ENCODE measurements at places on chromosomes 5 and 9.

DNA sequence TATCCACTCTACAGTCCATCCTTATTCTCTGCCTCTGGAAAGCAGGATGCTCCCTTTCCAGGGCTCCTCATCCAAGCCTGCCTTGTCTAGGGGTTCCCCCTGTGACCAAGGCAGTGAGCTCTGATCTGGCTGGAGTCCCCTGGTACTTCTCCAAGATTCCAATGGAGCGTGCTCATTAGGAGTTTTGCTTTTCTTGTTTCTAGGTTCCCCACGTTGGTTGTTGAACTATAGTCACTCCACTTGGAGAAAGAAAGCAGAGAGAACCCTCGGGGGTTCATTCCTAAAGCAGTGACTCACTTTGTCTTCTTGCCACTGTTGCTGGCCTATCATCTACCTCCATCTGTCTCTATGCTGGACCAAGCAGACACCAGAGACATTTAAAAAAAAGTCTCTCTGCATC, 192.6 kb downstream of the TLE4 start:
- no peak for DNase-seq

DNA sequence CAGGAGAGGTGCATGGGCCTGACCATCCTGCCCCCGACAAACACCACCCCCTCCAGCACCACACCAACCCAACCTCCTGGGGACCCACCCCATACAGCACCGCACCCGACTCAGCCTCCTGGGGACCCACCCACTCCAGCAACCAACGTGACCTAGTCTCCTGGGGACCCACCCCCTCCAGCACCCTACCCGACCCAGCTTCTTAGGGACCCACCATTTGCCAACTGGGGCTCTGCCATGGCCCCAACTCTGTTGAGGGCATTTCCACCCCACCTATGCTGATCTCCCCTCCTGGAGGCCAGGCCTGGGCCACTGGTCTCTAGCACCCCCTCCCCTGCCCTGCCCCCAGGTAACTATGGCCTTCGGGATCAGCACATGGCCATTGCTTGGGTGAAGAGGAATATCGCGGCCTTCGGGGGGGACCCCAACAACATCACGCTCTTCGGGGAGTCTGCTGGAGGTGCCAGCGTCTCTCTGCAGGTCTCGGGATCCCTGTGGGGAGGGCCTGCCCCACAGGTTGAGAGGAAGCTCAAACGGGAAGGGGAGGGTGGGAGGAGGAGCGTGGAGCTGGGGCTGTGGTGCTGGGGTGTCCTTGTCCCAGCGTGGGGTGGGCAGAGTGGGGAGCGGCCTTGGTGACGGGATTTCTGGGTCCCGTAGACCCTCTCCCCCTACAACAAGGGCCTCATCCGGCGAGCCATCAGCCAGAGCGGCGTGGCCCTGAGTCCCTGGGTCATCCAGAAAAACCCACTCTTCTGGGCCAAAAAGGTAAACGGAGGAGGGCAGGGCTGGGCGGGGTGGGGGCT, 4.6 kb downstream of the CEL start:
- no peak for DNase-seq

GRCh38 chr5:179420476-179420875, 75.2 kb upstream of the ADAMTS2 start:
- DNase-seq, result no peak

DNA sequence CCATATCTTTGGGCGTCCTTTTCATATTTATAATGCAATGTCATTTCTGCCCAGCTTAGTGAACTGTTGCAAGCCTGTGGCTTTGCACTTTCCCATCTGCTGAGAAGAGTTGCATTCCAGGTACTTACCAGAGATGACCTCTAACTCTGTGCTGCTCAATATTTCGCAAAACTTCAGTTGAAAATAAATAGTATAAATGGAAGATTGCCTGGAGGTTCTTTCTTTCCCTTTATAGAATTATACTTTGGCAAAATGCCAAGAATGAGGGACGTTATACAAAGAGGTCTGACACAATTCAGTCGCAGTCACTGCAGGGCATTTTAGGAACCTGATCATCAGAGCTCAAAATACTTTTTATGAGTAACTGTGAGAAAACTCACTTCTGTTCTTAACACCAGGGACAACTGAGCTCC, 18.9 kb upstream of the VLDLR start:
- DNase-seq, result peak; percentile 8

- DNase-seq, result no peak
Observed at GRCh38 chr5:77683171-77683732, 44.7 kb upstream of the OTP start.

- no peak for DNase-seq
Observed at GRCh38 chr5:155906046-155906445, 420.9 kb upstream of the SGCD start.

DNA sequence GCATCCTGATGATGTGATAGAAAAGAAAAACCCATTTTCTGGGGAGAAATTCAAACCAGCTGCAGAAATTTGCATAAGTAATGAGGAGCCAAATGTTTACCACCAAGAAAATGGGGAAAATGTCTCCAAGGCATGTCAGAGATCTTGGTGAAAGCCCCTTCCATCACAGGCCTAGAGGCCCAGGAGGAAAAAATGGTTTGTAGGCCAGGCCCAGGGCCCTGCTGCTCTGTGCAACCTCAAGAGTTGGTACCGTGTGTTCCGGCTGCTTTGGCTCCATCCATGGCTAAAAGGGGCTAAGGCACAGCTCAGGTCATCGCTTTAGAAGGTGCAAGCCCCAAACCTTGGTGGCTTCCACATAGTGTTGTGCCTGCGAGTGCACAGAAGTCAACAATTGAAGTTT, 543.1 kb downstream of the ZNF608 start:
- DNase-seq, result no peak

GRCh38 chr9:13450723-13451122, 171.2 kb upstream of the MPDZ start:
- no peak for DNase-seq

- peak; percentile 53 for DNase-seq
Observed at GRCh38 chr9:132411091-132411508, 1.1 kb downstream of the CFAP77 start.

- DNase-seq, result no peak
Observed at GRCh38 chr5:73256462-73256861, 83.5 kb downstream of the TMEM174 start.

DNA sequence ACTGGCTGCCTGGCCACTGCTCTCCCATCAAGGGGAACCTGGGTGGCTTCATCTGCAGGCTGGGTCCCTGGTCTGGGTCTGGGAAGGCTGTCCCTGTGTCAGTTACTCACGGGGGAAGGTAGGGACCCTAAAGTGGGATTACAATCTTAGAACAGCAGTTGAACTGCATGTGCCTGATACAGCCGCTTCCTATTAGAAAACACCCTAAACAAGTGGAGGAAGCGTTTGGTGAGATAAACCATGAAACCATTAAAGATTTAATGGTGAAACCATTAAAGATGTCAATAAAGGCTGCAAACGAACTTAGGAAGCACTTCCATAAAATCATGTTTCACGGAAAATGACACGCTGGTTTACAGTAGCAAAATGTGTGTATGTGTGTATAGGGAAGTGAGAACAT, 2.5 kb upstream of the GFI1B start:
- no peak for DNase-seq

DNA sequence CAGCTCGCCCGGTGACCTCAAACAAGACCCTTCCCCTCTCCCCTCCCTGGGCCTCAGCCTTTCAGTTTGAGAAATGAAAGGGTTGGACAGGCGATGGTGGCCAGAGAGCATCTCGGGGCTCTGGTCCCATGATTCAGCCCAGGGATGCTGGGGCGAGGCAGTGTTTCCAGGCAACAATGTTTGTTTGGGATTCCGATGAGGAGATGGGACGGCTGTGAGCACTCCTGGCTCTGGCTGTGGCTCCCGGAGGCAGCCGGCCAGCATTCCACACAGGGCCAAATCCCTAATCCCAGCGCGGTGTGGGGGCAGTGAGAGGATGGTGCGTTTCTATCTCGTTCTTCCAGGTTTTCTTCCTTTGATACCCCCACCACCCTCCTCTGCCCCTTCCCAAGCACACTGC, 66.0 kb downstream of the HMCN2 start:
- peak; percentile 30 for DNase-seq

DNA sequence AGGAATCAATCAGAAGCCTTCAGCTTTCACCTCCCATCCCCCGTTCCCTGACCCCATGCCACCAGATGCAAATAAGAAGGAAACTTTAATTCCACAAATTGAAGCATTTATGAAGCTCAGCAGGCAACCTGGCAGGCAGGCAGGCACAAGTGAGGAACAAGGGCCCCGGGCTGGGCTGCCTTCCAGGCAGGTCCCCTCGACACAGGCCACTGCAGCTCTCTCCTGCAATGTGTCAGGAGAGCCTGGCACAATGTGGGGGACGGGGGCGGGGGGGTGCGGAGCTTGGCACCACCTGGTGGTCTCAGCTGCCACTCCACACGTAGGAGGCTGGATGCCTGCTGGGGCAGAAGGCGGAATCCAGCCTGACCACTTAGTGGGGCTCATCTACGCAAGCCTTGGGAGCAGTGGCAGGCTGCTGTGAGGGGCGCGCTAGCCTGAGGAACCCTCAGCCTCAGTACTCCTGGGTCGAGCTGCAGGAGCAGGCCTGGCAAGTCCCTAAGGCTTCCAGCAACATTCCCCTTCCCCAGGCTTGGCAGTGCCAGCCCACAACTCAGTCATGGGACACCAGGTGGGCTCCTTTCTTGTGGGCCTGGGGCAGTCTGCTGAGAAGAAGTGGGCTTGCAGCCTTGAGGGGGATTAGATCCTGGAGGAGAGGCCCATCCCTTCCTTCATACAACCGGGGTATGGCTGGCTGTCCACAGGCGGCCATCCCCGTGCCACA, 50.2 kb upstream of the KCNMB1 start:
- no peak for DNase-seq

DNA sequence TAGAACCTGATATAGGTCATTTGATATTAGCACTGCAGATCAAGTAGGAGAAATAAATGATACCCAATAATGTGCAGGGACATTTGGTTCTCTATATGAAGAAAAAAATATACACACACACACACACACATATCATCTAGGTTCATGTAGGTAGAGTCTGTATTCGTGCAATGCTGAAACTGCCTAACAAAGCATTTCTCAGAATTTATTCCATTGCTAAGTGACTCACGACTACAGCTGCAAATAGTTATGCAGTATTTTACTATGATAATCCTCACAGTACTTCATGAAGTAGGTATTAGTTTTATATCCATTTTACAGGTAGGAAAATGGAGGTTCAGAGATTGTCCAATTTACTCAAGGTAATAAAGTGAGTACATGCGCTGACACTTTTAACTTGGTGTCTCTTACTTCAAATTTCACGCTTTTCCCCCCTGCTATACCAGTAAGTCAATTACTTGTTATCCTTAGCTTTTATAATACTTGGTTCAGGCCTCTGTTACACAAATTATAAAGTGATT, 2.4 kb downstream of the GIN1 start:
- DNase-seq, result no peak

- DNase-seq, result no peak
Observed at GRCh38 chr5:125281667-125282066, 535.2 kb upstream of the ZNF608 start.

GRCh38 chr9:38659538-38659937, 39.1 kb upstream of the ANKRD18A start:
- DNase-seq, result no peak

DNA sequence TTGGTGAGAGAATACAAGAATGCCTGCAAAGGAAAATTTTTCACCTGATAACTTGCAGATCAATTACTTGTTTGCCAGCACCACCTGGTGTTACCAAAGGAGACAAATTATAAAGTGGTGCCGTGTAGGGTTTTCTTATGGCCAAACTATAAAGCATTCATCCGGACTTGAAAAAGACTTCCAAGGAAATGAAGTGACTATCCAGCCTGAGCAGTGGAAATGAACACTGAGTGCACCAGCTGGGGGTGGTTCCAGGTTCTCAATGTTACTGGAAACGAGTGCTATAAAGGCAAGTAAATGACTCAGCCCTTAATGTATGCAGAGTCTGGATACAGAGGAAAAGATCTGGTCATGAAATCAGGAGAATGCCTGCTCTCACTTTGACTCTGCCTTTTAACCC, 113.1 kb downstream of the DNAH5 start:
- DNase-seq, result no peak

DNA sequence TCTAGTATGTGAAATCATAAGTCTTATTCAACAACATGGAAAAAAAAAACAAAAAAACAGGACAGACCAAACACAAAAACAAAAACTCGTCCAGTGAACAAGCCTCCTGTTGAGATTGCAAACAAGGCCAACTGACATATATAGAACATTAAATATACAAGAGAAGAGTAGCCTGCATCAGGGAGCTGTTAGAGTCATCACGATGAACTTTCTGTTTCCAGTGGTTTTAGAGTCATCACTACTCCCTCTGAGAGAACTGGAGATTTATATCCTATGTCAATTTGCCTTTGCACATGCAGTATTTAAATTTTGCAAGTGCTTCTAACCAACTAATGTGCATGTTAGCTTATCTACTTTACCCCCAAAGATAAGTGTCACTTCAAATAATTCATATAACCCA, 9.9 kb downstream of the SNCAIP start:
- no peak for DNase-seq

DNA sequence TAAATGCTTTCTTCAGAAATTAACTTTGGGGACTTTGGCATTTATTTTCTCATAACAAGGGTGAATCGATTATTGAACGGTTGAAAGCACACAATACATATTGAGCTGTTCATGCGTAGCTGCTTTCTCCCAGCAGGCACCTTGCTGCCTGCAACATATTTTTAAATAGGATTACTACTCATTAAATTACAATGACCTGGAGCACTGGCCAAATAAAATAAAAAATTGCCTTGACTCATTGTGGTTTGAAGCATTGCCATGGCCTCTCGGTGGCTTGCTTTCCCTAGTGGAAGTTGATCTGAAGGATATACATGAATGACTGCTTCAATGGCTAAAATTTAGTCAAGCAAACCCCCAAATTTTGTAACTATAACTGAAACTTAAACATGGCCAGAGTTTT, 181.6 kb upstream of the NUDT12 start:
- no peak for DNase-seq

- DNase-seq, result no peak
Observed at GRCh38 chr9:21392270-21392669, 7.1 kb upstream of the IFNA2 start.

DNA sequence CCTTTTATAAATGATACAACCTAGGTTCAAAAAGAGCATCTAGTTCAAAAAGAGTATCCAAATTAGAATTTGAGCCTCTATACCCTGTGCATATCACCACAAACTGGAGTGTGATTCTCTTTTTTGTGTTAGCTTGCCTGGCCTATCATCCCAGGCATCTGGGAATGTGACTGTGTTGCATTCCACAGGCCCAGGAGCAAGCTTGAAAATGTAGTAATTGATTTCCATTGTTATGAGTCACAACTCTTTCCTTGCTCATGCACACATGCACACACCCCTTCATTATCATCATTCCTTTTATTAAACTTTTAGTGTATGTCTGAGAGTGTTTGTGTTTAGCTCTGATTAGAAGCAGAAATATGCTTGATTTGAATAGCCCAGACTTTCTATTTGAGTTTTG, 75.2 kb downstream of the FCHO2 start:
- DNase-seq, result peak; percentile 95

DNA sequence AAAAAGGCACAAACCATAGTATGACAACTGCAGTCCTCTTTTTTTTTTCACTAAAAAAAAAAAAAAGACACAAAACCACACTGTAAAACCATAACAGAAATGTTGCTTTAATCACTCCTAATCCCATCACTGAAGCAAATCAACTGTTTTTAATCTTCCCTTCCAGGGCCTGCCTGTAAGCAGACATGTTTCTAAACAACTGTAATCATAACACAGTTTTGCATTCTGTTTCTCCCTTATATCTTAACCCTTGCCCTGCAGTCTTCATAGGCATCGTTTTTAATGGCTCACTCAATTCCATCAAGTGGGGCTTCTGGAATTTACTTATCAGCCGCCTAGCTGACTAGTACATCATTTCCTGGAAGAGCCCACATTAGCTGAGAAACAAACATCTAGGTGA, 111.0 kb upstream of the SLC25A48 start:
- no peak for DNase-seq

- no peak for DNase-seq
Observed at GRCh38 chr5:124234022-124234769, 512.2 kb downstream of the ZNF608 start.
